ENCODE measurements at places on chromosomes 1 and 21. TPM values are rescaled to one million over a fixed set of nuclear protein-coding genes. Genes with fewer than 3 reads are reported as not detected.
A peak's percentile ranks its signal among the peaks of the same experiment; 100 is the strongest.

- H3K4me3 ChIP-seq = no peak overlapping the region
- no peak overlapping the region for H3K27ac ChIP-seq
- H3K27me3 ChIP-seq = peaks cover 11% of the 10 kb centered on the region
- no peak for DNase-seq
- H3K36me3 ChIP-seq = no peaks in the 10 kb centered on the region
- H3K4me1 ChIP-seq = no peaks in the 10 kb centered on the region
Measured at GRCh38 chr1:162899422-162900146, 38.6 kb upstream of the CCDC190 start.

DNA sequence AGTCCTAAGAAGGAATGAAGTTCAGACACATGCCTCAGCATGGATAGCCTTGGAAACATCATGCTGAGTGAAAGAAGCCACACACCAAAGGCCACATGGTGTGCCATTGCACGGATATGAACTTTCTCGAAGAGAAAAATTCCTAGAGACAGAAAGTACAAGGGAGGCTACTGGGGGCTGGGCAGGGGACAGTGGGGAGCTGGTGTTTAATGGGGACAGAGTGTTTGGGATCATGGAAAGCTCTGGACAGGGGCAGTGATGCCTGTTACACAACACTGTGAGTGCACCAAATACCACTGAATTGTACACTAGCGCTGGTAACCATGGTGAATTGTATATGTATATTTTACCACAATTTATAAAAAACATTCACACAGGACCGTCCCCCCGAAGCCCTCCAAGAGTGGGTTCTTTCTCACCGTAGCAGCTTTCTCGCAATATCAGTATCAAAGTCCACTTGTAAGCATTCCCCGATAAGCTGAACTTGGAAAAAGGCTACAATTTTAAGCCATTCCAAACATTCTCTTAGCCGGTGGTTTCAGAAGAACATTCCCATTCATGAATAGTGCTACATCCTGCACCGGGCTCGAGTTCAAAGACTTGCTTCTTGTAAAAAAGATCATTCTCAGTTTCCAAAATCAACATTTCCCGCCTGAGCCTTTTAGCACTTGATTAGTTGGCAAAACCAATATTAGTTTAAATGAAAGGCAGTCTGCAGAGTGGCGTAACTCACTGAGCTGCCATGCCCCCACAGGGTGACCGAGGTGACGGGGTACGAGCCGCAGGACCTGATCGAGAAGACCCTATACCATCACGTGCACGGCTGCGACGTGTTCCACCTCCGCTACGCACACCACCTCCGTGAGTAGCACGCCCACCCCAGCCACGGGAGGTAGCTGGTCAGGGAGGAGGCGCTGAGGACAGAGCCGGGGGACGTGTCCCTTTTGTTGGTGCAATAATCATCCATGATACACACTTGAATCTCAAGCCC, 31.7 kb downstream of the SIM2 start:
- no peak overlapping the region for H3K4me3 ChIP-seq
- H3K36me3 ChIP-seq = no peaks in the 10 kb centered on the region
- no peaks in the 10 kb centered on the region for H3K4me1 ChIP-seq

DNA sequence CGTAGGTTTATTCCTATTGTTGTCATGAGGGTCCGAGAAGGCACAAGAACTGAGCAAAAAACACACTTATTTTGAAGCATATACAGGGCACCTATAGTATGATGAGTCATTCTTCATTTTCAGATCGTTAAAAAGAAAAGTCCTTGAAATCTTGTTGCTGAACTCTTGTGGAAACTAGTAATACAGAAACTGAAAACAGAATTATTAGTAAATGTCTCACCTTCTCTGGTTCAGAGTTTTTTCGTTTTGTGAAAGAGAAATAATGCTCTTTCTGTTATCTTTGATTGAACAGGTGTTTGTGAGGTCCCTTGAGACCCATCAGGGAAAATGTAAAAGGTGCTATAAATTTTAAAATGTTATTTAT, 102.0 kb upstream of the COA6 start:
- no peaks in the 10 kb centered on the region for H3K27me3 ChIP-seq
- no peak overlapping the region for H3K27ac ChIP-seq
- H3K4me1 ChIP-seq = peaks cover 26% of the 10 kb centered on the region

GRCh38 chr1:246110343-246111219, 396.5 kb downstream of the SMYD3 start:
- H3K36me3 ChIP-seq = no peaks in the 10 kb centered on the region
- DNase-seq = no peak
- H3K4me1 ChIP-seq = peaks cover 2% of the 10 kb centered on the region
- no peak overlapping the region for H3K4me3 ChIP-seq
- H3K27me3 ChIP-seq = no peaks in the 10 kb centered on the region
- no peak overlapping the region for H3K27ac ChIP-seq

- no peak overlapping the region for H3K4me3 ChIP-seq
- no peaks in the 10 kb centered on the region for H3K36me3 ChIP-seq
- peaks cover 9% of the 10 kb centered on the region for H3K27me3 ChIP-seq
- peaks cover 13% of the 10 kb centered on the region for H3K4me1 ChIP-seq
- H3K27ac ChIP-seq = peak overlapping the region; percentile 16
Measured at GRCh38 chr21:35658242-35658641, 402.1 kb downstream of the SETD4 start.

DNA sequence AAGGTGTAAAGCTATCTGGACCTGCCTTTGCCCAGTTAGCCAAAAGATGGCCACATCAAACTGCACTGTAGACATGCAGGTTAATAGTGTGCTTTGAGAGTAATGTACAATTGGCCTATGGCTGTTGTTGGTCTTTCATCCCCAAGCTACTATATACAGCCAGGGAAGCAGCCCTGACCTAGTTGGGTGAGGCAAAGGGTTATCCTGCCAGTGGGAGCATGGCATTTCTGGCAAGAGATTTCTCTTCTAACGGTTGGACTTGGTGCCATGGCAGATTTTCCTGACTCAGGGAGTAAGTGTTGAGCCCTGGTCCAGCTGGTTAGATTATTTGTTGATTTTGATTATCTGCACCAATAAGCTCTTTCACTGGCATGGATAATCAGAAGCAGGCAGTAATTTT, 119.8 kb downstream of the SDCCAG8 start:
- peaks cover 13% of the 10 kb centered on the region for H3K36me3 ChIP-seq
- no peak overlapping the region for H3K4me3 ChIP-seq
- no peak overlapping the region for H3K27ac ChIP-seq
- H3K27me3 ChIP-seq = no peaks in the 10 kb centered on the region
- no peak for DNase-seq
- H3K4me1 ChIP-seq = no peaks in the 10 kb centered on the region

- H3K4me1 ChIP-seq = peaks cover 7% of the 10 kb centered on the region
- no peaks in the 10 kb centered on the region for H3K36me3 ChIP-seq
- H3K27ac ChIP-seq = no peak overlapping the region
- H3K4me3 ChIP-seq = no peak overlapping the region
- DNase-seq = no peak
Measured at GRCh38 chr21:45443595-45444181, 38.7 kb downstream of the COL18A1 start.

DNA sequence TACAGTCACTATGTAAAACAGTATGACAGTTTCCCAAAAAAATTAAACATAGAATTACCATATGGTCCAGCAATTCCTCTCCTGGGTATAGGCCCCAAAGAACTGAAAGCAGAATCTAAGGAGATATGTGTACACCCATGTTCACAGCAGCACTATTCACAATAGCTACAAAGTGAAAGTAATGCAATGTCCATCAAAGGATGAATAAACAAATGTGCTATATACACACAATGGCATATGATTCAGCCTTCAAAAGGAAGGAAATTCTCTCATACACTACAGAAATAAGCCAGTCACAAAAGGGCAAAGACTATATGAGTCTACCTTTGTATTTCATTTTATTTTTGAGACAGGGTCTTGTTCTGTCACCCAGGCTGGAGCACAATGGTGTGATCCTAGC, 120.4 kb downstream of the TOMM20 start:
- peak overlapping the region; percentile 37 for H3K27ac ChIP-seq
- no peak overlapping the region for H3K4me3 ChIP-seq
- H3K36me3 ChIP-seq = peaks cover 50% of the 10 kb centered on the region
- peaks cover 87% of the 10 kb centered on the region for H3K4me1 ChIP-seq

- DNase-seq = no peak
- no peaks in the 10 kb centered on the region for H3K4me1 ChIP-seq
- no peak overlapping the region for H3K4me3 ChIP-seq
- H3K27ac ChIP-seq = no peak overlapping the region
Measured at GRCh38 chr1:21200767-21201166, 24.1 kb upstream of the EIF4G3 start.

DNA sequence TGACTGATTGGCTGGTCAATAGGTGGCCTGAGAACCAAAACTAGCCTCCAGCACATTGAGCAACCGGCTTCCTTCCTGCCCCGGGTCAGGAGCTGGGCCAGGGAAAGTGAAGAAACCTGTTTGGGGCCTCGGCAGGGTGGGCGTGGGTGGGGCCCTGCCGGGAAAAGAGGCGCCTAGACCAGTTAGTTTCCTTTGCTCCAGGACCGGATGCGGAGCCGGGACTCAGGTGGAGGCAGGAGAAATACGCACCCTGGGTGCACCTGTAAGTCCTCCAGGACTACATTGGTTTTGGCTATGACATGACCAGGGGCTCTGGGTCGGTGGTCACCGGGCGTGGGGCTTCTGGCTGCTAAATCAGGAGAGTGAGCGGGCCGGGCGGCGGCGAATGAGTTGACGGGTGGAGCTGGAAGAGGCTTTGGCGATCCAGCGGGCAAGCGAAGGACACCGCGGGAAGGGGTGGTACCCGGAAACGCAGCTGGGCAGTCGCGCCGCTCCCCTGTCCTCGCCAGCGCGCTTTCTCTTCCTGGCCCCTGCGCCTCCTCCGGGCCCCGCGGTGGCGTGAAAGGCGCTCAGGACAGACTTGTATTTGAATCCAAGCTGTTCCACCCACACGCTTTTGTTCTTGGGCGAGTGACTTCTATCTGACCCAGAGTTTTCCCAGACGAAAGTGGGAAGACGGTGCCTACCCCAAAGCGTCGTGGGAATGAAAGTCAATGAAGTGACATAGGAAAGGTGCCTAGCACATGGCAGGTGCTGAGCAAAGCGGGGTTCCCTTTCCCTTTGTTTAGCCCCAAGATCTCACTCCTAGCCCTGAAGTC, 30.6 kb upstream of the JUN start:
- H3K4me3 ChIP-seq = peak overlapping the region; percentile 83
- peaks cover 49% of the 10 kb centered on the region for H3K4me1 ChIP-seq
- no peak overlapping the region for H3K27ac ChIP-seq
- DNase-seq = no peak
- H3K36me3 ChIP-seq = peaks cover 5% of the 10 kb centered on the region
- peaks cover 3% of the 10 kb centered on the region for H3K27me3 ChIP-seq

- no peak for DNase-seq
Measured at GRCh38 chr1:66231217-66231616, 302.7 kb upstream of the SGIP1 start.

- no peak overlapping the region for H3K4me3 ChIP-seq
- no peaks in the 10 kb centered on the region for H3K4me1 ChIP-seq
- H3K36me3 ChIP-seq = no peaks in the 10 kb centered on the region
- DNase-seq = no peak
- H3K27me3 ChIP-seq = no peaks in the 10 kb centered on the region
Measured at GRCh38 chr1:56404561-56405030, 174.8 kb downstream of the PLPP3 start.

DNA sequence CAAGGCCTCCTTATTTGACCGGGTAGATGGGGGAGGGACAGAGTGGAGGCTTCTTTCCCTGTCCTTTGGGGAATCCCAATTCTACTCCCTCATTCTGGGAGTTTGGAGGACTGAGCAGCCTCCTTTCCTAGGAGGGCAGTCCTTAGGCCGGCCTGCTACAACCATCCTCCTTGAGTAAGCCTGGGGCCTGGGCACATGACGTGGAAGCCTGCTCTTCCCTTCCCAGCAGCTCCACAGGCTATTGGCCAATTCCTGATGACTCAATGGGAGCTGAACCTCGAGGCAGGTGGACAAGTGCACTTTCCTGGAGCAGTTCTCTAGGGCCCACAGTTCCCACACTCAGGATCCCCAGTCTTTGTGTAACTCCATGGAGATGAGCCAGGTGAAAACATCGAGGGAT, 3.1 kb downstream of the KCNA10 start:
- peaks cover 5% of the 10 kb centered on the region for H3K27me3 ChIP-seq
- no peaks in the 10 kb centered on the region for H3K36me3 ChIP-seq
- H3K27ac ChIP-seq = no peak overlapping the region
- DNase-seq = no peak
- no peaks in the 10 kb centered on the region for H3K4me1 ChIP-seq

DNA sequence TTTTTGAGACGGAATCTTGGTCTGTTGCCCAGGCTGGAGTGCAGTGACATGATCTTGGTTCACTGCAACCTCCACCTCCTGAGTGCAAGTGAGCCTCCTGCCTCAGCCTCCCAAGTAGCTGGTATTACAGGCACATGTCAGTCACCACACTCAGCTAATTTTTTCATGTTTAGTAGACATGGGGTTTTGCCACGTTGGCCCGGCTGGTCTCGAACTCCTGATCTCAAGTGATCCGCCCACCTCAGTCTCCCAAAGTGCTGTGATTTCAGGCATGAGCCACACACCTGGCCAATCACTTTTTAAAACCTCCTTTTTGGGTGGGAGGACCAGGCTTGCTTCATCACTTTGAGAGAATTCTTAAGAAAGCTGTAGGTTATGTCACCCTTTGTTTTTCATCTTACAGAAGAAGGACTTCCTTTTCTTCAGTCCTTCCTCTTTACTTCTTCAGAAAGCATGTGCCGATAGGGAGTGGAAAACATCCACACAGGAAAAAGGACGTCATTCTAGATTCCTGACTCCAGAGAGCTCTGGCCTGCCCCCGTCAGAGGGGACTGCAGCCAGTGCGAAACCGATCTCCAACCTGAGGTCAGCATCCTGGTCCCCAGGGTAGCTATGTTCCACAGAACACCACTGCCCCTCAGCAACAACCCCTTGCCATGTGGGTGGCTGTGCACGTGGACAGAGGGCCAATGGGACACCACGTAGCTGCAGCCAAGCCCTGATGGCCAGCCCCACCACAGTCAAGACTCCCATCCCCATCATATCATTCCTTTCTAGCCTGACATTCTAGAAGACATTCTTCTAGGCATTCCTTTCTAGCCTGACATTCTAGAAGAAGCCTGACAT, 21.9 kb downstream of the NCF2 start:
- DNase-seq = no peak
- H3K27ac ChIP-seq = peak overlapping the region; percentile 7
- H3K4me3 ChIP-seq = no peak overlapping the region
- H3K4me1 ChIP-seq = peaks cover 12% of the 10 kb centered on the region
- no peaks in the 10 kb centered on the region for H3K27me3 ChIP-seq

DNA sequence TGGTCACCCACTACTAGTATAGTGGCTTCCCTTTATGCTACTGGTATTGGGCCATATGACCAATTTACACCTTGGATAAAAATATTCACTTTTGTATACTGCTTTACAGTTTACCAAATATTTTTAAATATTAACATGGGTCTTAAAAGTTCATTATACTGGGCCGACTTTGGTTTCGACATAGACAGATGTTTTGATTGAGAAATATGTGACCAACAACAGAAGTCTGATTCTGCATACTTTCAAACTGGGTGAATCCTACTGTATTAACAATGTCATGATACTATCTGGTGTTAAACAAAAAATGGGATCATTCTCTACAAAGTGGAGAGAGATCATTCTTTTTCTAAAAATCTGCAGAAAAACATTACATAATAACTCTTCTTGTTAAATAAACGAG, 134.8 kb downstream of the AKT3 start:
- no peak overlapping the region for H3K4me3 ChIP-seq
- peaks cover 8% of the 10 kb centered on the region for H3K4me1 ChIP-seq
- no peaks in the 10 kb centered on the region for H3K27me3 ChIP-seq
- no peak for DNase-seq

IL12RB2 gene
- 17.3 TPM for total RNA-seq

SPATA6 gene
- total RNA-seq = 0.89 TPM

OR2AK2 gene
- total RNA-seq = not detected

DIO1 gene
- not detected for total RNA-seq

Measured in activated CD8-positive, alpha-beta T cell treated with anti-CD3 and anti-CD28 coated beads, Interleukin-2, amount 10 ng/mL, durations not matched to agents 7 days and 5 days (primary cell).